Smooth muscle cell of the brain vasculature (primary cell): ENCODE measurements at places on chromosomes 2 and 18.

DNA sequence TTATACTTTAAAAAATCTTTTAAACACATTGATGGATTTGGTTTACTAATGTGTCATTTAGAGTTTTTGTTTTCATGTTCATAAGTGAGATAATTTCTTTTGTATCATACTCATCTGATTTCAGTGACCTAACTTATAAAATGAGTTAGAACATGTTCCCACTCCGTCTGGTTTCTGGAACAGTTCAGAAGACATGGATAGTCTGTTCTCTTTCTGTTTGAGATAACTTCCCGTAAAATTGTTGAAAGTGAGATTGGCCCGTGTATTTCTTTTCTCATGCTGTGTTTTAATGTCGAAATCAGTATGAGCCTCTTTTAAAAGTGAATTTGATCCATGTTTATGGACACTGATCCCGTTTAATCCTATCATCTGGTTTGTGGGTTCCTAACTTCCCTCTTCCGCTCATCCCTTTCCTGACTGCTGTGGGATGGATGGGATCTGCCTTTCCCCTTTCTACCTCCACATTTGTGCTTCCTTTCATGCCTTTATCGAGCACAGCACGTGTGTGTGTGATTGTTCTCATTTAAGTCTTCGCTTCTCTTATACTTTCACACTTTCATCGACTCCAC is 78.9 kb downstream of the COPS8 start:
- no peak for DNase-seq

DNA sequence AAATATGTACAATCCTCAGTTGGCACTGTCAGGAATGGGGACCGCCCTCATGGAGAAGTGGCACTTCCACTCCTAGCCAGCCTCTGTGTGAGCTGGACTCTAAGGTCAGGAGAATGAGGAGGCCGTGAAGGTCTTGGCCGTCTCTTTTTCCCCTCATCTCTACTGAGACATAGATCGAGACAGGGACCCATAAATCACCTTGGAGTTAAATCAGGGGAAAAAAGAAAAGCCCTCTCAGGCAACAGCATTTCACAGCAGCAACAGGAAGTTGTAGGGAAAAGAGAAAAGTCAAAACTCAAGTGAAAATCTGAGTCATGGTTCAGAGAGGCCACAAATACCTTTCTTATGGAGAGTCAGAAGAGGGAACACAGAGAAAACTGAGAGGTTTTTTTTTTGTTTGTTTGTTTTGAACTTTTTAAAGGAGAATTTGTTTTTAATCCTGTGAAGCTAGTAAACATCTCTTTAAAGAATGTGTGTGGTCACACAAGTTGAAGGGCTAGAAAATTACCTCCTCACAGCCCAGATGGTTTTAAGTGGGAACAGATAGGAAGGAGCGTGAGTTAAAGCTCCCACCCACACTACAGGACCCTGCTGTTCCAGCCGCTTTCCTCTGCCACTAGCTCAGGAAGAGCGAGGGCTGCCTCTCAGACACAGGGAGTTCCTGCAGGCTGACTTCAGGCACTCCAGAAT is 30.6 kb upstream of the CYP1B1 start:
- DNase-seq: peak; percentile 57

GRCh38 chr18:48698707-48699106 is 159.9 kb downstream of the CTIF start:
- no peak for DNase-seq

- no peak for DNase-seq
Observed at GRCh38 chr2:56348392-56349210, 164.8 kb downstream of the CCDC85A start.

- DNase-seq: peak; percentile 23
Observed at GRCh38 chr2:174971868-174972781, 33.1 kb downstream of the CHN1 start.
